ENCODE measurements at places on chromosomes 6 and 20.

DNA sequence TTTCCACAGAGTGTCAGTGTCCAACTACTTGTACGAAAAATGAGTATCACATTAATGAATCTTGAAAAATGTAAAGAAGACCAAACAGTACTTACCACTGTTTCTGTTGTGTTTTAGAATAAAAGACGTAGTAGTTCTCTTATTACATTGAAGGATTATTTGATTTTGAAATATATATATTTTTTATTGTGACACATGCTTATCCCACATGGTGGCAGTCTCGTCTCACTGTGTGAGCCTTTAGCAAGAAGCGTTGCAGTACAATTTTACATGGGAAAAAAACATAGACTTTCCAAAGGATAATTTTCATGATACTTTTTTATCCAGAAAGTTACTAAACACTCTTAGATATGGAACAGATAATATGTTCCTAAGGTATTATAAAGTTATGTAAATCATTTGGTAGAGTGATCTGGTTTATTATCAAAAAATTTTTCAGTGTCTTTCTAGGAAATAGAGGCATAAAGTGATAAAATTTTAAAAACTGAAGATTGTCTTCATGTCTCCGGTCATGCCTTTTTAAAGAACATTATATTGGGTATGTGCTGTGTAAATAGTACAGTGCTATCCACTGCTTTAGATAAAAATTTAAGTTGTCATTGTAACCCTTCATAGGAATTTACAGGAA lies 117.5 kb upstream of the SAMD5 start:
- peak; percentile 4 for DNase-seq

- DNase-seq: no peak
These were observed 33.3 kb downstream of the TNFRSF21 start for GRCh38 chr6:47276377-47276776.

DNA sequence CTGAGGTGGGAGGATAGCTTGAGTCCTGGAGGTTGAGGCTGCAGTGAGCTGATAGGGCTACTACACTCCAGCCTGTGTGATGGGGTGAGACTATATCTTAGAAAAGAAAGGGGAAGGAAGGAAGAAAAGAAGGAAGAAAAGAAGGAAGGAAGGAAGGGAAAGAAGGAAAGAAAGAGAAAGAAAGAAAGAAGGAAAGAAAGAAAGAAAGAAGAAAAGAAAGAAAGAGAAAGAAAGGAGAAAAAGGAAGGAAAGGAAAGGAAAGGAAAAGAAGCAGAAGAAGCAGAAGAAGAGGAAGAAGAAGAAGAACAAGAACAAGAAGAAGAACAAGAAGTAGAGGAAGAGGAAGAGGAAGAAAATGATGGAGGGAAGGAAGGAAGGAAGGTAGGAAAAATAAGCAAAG lies 1130.2 kb upstream of the MAP3K7 start:
- no peak for DNase-seq

DNA sequence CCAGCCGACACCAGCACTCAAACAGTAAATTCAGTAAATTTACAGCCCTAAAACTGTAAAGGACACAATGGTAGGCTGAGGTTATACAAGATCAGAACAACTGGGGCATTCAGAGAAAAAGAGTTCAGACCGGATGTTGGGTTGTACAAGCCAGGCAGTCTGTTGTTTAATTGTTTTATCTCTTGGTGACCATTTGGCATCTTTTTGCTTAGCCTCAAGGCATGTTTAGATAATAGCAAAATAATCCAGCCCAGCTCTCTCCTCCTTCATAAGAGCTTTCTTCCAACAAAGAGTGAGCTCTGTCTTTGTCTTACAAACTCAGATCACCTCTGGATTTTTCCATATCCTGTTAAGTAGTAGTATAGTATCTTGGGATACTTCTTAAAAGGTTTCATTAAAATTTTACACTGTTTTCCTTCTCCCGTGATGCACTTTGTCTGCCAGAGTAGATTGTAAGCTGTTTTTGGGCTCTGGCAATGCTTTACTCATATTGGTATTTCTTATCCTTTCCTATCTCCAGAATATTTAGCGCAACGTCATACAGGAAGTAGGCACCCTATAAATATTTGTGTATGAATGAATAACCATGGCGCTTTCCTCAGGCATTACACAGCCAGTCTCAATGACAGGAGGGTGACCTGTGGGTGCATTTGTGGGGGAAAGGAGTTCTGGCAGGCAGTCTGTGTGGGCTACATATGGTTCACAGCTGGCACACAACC lies 35.6 kb upstream of the TRAM2 start:
- peak; percentile 86 for DNase-seq

DNA sequence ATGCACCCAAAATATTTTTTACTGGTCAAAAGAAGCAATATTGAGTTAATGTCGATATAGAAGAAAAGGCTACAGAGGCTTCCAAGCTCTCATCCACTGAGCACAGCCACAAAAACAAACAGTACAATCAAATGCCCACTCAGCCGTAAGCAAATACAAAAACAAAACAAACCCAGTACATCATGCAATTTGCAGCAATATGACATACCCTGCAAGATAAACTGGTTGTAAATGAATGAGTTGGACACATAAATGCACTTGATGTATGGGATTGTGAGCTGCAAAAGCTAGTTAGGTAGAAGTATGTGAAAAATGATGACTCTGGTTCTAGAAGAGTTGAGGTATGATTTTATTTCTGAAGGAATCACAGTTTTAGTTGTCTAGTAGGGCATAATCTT lies 83.9 kb downstream of the SESN1 start:
- no peak for DNase-seq
